Stimulated activated CD4-positive, alpha-beta T cell treated with anti-CD3 and anti-CD28 coated beads, Interleukin-1b, Interleukin-23, amount 100 ng/mL, for 48 hours (primary cell): ENCODE measurements at places on chromosomes 6 and 20.

DNA sequence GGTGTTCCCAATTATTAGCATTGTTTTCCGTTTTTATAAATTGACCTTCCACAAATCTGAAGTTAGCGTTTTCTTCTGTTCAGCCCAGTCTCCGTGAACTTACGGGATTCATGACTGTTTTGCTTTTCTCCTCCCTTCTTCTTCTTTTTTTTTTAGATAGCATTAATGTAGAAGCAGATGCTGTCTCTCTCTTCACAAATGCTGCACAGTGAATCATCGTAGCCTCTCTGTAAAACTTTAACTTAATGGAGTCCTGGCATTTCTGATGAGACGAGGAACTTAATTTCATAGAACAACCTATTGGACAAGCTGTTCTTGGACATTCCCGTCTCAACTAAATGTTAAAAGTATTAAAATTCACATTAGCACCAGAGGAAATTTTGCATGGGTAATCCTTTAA is 138.0 kb upstream of the EEF1E1 start:
- DNase-seq = no peak

GRCh38 chr6:40293460-40294185 is 293.5 kb downstream of the LRFN2 start:
- DNase-seq = no peak

DNA sequence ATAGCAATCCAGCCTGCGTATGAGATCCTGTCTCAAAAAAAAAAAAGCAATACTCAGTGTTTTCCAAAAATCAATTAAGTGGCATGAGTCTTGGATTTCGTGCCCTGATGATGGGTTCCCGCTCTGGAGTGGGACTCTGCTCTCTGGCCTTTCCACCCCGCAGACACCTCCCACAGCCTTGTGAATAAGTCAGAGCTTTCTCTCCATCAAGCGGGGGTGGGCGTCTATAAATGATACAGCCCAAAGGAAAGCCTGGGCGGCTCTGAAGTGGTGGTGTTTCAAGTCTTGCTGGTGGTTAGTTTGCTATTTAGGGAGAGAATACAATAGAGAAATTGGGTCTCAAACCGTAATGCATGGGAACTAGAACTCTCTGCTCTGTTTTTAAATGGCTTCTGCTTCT is 52.5 kb upstream of the TAGAP start:
- peak; percentile 65 for DNase-seq

DNA sequence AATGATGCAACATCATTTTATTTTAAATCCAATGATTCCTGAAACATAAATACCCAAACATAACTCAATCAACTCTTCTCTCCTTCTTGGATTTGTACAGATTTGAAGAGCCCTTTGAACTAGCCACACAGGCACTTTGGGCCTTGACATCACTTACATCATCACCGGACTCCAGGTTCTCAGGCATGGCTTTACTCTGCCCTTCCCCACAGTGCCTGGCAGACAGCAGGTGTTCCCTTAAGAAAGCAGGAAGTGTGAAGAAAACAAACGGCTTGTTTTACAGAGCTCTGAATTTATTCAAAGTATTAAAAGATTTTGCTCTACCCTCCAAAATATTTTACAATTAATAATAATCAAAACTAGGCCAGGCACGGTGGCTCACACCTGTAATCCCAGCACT is 54.8 kb upstream of the GCM1 start:
- no peak for DNase-seq

- DNase-seq = no peak
Measured at GRCh38 chr6:127554435-127555006, 22.5 kb upstream of the C6orf58 start.

DNA sequence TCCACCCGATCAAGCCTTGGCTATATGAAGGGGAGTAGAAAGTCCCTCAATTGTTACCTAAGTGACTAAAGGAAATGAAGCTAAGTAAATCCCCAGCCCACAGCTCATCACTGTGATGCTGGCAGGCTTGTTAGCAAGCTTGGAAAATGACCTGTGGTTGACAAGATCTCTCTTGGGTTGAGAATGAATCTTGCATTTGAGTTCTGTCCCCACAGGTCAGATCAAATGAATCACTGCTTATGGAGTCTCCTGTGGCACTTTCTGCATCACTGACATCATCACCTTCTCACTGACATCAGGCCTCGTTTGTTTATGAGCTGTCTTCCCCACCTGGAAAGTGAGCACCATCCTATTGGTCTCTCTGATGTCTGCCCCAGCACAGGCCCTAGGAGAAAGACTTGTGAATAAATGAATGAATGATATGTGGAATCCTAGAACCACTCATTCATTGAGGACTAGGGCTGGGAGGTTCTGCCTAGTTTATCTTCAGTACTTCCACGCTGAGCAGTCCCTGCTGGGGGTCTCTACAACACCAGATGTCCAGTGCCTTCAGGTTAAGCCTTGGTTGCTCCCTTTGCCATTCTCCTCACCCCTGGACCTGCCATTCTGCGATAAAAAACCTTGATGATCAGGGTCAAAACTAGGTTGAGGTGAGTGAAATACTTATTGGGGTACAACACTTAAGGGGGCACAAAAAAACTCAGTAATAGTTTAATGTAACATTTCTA is 318.4 kb upstream of the MOCS1 start:
- no peak for DNase-seq

DNA sequence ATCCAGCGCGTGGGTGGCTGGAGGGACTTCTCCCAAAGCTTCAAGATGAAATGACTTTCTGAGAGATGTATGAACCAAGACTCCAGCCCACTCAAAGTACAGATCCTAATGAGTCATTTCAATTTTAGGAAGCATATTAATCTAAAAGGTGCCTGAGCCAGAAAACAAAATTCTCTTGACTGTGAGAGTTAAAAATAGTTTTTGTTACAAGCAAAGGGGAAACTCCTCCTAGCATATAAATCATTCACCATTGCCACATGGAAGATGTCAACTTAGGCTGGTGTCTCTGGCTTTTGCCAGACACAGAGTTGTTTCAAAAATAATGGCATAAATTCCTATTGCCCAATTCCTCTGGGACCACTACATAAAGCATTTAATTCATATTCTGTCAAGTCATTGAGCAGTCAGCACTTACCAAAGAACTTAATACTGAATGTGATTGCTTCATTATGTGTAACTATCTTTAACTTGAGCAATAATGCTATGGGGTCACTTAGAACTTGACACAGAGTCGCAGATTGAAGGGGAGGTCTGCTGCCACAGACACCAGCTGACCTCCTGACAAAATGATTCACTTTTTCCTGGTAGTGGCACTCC is 280.6 kb downstream of the SLC35F1 start:
- no peak for DNase-seq

DNA sequence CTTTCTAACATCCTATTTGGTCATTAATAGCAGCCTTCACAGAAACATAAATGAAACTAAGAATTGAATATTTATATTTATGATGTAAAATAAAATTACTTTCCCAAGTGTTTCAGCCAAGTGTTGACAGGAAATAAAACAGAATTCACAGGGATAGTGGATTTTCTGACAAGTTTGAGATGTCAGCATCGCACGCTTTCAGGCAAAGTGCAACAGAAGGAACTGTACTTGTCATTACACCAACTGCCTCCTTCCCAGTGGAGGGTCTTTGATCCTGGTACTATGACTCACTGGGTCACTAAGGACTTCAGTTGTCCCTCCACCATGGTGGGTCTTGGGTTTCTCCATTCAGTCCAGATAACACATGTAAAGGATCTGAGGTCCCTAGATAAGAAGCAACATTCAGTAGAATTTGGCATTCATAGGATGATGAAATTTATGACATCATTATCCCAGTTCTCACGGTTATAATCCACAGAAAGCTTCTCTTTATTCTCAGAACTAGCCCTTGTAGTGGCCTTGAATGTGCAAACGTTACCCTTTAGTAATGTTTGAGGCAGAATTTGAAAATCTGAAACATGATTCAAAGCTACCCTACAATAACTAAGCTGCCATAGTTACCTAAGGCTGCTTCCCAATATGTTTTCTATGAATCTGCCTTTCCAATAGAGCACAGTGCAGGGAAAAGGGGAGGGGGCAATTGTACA is 3.8 kb upstream of the TNFAIP3 start:
- no peak for DNase-seq

DNA sequence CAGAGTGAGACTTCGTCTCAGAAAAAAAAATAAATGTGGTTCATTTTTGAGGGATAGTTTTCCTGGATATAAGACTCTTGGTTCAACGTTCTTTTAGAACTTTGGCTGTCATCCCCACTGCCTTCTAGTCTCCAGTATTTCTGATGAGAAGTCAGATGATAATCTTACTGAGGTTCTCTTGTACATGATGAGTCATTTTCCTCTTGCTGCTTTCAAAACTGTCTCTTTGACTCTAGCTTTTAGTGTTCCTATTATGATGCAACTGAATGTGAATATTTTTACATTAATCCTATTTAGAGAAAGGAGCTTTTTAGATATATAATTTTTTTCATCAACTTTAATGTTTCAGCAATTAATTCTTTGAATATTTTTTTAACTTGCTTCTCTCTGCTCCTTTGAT is 46.0 kb upstream of the OR14J1 start:
- no peak for DNase-seq

DNA sequence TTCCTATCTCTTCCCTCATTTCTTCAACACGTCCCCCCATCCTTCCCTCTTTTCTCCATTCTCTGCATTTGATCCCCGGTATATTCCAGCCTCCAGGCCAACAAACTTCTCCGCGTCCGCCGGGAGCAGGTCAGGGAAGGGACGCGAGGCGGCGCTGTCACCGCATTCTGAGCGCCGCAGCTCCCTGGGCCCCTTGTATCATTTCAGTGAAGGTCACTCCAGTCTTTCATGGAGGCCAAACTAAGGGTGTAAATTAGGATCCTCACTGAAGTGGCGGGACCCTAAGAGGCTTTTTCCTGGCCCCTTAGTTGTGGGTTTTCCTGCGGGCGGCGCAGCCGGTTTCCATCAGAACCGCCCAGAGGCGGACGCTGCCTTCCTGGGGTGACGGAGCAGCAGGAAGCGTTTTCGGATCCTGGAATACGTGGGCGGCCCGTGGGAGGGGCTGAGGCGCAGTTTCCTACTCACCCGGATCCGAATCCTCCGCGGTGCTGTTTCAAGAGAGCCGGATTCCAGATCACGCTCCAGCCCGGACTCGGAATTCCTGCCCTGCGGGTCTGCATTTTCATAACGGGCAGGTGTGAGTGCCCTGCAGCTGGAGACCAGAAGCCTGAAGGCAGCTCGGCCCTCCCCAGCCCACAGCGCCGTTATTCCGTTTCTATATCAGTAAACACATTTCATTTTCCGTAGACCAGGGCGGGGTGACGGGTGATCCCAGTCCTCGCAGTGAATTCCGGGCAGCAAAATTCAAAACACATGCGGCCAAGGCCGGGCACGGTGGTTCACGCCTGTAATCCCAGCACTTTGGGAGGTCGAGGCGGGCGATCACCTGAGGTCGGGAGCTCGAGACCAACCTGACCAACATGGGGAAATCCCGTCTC is 3.6 kb upstream of the MICA start:
- DNase-seq = peak; percentile 53

DNA sequence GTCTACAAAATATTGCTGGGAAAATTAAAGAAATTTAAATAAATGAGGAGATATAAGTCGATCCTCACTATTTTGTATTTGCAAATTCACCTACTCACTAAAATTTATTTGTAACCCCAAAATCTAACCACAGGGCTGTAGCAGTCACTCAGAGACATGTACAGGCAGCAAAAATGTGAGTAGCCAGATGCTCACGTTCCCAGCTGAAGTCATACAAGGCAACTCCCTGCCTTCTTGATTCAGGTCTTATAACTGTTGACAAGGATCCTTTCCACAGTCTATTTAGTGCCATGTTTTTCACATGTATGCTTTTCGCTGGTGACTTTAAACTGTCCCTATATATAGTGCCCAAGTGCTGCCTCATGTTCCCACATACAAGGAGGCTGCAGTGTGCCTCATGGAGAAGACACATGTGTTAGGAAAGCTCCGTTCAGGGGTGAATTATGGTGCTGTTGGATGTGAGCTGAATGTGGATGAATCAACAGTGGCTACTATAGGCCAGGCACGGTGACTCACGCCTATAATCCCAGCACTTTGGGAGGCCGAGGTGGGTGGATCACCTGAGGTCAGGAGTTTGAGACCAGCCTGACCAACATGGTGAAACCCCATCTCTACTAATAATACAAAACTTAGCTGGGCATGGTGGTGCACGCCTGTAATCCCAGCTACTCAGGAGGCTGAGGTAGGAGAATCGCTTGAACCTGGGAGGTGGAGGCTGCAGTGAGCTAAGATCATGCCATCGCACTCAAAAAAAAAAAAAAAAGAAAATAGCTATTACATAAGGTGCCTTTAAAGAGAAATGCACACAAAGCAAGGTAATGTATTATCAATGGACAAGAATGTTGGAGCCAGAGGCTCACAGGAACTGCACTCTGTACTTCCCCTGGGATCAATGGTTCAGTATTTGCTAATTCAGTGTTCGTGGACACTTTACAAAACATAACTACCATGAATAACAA is 55.3 kb downstream of the STK35 start:
- no peak for DNase-seq

DNA sequence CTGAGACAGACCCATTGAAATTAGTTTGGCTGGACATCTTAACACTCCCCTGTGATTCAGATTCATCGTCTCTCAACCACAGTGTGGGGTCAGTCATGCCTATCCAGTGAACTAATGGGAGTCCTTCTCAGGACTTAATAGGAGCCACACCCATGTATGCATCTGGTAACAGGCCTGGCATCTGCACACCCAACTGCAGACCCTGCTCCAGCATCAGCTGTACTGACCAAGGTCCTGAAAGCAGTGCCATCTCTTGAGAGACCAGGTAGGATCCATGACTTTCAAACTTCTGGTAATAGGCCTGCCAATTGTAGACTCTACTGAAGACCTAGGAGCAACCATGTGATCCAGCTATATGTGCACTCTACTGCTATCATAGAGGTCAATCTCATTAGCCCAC is 363.6 kb upstream of the POU3F2 start:
- DNase-seq = no peak

- no peak for DNase-seq
Measured at GRCh38 chr6:115468272-115469005, 592.3 kb downstream of the FRK start.

DNA sequence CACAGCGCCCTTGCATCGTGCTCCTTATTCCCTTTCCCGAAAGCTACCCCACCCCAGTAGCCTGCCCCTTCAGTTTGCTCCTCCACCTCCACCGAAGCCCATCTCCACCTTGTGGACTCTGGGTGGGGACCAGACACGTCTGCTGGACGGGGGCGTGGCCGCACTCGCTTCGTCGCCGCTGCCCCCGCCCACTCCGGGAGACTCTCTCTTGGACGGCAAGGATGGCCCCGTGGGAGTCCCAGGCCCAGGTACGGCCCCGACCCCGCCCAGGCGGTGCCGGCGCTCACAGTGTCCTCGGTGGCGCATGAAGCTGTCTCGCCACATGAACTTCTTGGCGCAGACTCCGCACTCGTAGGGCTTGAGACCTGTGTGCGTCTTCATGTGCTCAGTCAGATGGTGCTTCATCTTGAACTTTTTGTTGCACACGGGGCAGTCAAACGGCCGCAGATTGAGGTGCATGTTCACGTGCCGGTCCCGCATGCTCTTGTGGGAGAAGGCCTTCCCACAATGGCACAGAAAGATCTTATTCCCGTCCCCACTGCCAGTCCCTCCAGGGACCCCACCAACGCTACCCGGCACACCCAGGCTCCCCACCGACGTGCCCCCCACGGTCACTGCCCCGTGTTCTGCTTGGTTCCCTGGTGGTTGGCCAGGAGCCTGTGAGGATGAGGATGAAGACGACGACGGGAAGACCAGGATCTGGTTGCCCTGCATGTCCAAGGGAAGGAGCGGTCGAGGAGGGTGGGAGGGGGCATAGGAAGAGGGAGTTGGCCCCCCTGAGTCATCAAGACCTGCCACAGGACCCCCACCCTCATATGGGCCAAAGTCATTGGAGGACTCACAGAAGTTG is 1.3 kb upstream of the TAPBP start:
- DNase-seq = no peak

- no peak for DNase-seq
Measured at GRCh38 chr6:82686719-82687118, 323.1 kb downstream of the TPBG start.
